ENCODE measurements at places on chromosomes 12 and 14.

GRCh38 chr12:1108276-1108675 is 117.3 kb downstream of the ERC1 start:
- H3K27me3 ChIP-seq = no peaks in the 10 kb centered on the region
- no peak overlapping the region for H3K4me3 ChIP-seq
- DNase-seq = no peak
- no peak overlapping the region for H3K27ac ChIP-seq
- H3K36me3 ChIP-seq = peaks cover 4% of the 10 kb centered on the region
- H3K4me1 ChIP-seq = peaks cover 4% of the 10 kb centered on the region

- H3K27me3 ChIP-seq = no peaks in the 10 kb centered on the region
- no peak for DNase-seq
- H3K27ac ChIP-seq = no peak overlapping the region
Measured at GRCh38 chr12:95066091-95066855, 7.1 kb downstream of the NR2C1 start.

GRCh38 chr12:12686472-12686871 is 9.5 kb downstream of the GPR19 start:
- peaks cover 34% of the 10 kb centered on the region for H3K4me1 ChIP-seq
- no peaks in the 10 kb centered on the region for H3K36me3 ChIP-seq
- H3K27ac ChIP-seq = no peak overlapping the region
- H3K4me3 ChIP-seq = no peak overlapping the region

- no peak for DNase-seq
- peaks cover 18% of the 10 kb centered on the region for H3K4me1 ChIP-seq
- no peaks in the 10 kb centered on the region for H3K36me3 ChIP-seq
- H3K27me3 ChIP-seq = no peaks in the 10 kb centered on the region
Measured at GRCh38 chr14:98144964-98145363, 1127.0 kb downstream of the BCL11B start.

GRCh38 chr12:74903522-74903921 is 306.1 kb downstream of the KCNC2 start:
- peaks cover 7% of the 10 kb centered on the region for H3K4me1 ChIP-seq
- H3K27me3 ChIP-seq = no peaks in the 10 kb centered on the region
- DNase-seq = peak; percentile 36
- no peak overlapping the region for H3K4me3 ChIP-seq
- no peaks in the 10 kb centered on the region for H3K36me3 ChIP-seq

DNA sequence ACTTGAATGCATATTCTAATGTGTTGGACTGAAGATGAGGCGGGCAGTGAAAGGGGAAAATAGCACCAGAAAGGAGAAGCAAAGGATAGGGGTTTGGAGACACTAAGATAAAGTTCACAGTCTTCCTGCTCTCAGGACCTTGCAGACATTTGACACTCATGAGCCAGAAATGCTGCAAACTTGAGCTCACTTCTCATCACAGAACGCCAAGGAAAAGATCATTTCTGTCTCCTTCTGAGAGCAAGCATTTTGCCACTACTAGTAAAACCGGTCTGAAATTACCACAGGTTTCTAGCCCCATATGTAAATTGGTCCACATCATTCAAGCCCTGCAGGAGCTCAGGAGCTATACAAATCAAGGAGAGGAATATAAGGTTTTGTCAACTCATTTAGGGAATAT is 44.6 kb upstream of the ANO2 start:
- no peak for DNase-seq
- H3K36me3 ChIP-seq = no peaks in the 10 kb centered on the region
- H3K27ac ChIP-seq = no peak overlapping the region

DNA sequence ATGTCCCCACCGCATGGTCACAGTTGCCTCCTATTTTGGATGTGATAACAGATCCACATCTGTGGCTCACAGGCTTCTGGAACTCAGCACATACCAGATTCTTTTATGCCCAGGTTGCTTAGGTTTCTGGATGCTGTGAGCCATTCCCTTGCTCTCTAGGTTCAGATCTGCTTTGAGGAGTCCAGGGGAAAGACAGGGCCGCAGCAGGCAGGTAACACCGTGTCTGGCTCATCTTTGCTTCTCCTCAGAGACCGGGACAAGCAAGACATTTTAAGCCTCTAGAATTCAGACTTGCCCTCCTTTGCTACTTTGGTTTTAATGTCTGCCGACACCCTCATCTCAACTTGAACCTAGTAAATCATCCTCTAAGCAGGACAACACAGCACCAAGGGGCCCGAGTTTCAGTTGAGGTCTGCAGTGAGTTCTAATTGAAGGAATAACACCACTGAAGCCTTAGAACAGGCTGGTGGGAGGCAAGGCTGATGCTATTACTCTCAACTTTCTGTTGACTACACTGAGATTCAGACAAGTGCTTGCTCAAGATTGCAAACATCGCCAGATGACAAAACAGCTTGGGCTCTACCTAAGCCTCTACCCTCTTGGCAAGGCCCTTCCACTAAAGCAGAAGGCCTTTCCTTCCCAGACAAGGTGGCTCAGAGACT is 55.3 kb downstream of the MDM2 start:
- H3K4me3 ChIP-seq = no peak overlapping the region
- H3K4me1 ChIP-seq = peaks cover 8% of the 10 kb centered on the region
- H3K27me3 ChIP-seq = no peaks in the 10 kb centered on the region
- H3K36me3 ChIP-seq = no peaks in the 10 kb centered on the region
- no peak for DNase-seq

- peaks cover 10% of the 10 kb centered on the region for H3K4me1 ChIP-seq
- H3K36me3 ChIP-seq = no peaks in the 10 kb centered on the region
- no peak overlapping the region for H3K27ac ChIP-seq
- no peak overlapping the region for H3K4me3 ChIP-seq
- no peak for DNase-seq
Measured at GRCh38 chr14:94676495-94677185, 64.4 kb downstream of the SERPINA3 start.

- no peaks in the 10 kb centered on the region for H3K27me3 ChIP-seq
- peak; percentile 5 for DNase-seq
- no peaks in the 10 kb centered on the region for H3K36me3 ChIP-seq
- H3K27ac ChIP-seq = no peak overlapping the region
Measured at GRCh38 chr12:131085125-131085815, 131.6 kb downstream of the ADGRD1 start.

GRCh38 chr12:70692681-70693288 is 55.6 kb upstream of the PTPRB start:
- no peaks in the 10 kb centered on the region for H3K27me3 ChIP-seq
- H3K36me3 ChIP-seq = no peaks in the 10 kb centered on the region

- no peaks in the 10 kb centered on the region for H3K36me3 ChIP-seq
- no peak overlapping the region for H3K27ac ChIP-seq
- peaks cover 31% of the 10 kb centered on the region for H3K4me1 ChIP-seq
- no peaks in the 10 kb centered on the region for H3K27me3 ChIP-seq
- no peak overlapping the region for H3K4me3 ChIP-seq
Measured at GRCh38 chr12:66964629-66965028, 285.8 kb upstream of the GRIP1 start.

DNA sequence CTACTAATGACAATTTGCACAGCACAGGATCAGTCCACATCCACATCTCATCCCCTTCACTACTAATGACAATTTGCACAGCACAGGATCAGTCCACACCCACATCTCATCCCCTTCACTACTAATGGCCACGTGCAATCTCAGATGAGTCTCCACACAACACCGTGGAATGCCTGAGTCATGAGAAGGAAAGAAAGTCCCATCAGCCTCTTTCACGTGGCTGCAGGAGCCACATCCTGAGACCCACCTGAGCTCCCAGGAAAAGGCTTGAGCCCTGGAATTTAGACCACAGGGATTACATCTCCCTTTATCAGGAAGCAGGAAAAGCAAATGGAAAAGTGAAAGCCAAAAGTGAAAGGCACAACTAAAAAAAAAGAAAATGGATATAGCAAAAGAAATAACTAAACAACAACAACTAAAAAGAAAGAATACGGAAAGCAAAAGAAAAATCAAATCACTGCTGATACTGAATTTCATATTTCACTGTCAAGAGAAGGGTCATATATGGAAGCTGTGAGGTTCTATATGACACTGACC is 1300.5 kb downstream of the TMEM121 start:
- peaks cover 3% of the 10 kb centered on the region for H3K27me3 ChIP-seq
- H3K27ac ChIP-seq = no peak overlapping the region
- DNase-seq = no peak
- H3K4me1 ChIP-seq = no peaks in the 10 kb centered on the region

DNA sequence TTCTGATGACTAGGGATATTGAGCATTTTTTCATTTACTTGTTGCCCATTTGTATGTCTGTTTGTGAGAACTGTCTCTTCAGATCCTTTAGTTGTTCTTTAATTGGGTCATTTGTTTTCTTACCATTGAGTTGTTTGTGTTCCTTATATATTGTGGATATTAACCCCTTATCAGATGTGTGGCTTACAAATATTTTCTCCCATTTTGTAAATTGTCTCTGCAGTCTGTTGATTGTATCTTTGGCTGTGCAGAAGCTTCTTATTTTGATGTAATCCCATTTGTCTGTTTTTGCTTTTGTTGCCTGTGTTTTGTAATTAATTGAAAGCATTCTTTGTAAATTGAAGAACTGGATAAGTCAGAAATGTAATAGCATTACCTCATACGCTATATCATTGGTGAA is 459.1 kb upstream of the FOXG1 start:
- H3K36me3 ChIP-seq = no peaks in the 10 kb centered on the region
- DNase-seq = no peak
- no peak overlapping the region for H3K4me3 ChIP-seq
- H3K27ac ChIP-seq = no peak overlapping the region

DNA sequence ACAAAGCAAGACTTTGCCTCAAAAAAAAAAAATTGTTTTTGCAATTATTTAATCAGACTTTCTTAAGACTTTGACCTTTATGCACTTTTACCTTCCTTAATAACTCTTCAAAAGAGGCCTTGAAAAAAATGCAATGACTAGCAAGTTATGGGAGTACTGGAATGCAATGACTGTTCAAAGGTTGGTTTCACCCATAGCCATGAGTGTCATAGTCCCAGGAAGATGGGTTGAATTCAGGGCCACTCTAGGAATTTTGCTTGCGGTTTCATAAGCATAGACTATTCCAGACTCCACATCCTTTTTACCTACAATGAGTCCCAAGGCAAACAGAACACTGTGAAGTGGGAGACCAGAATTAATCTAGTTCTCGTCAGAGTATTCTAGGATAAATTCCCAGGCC is 29.4 kb upstream of the DENND5B start:
- H3K4me3 ChIP-seq = no peak overlapping the region
- no peaks in the 10 kb centered on the region for H3K4me1 ChIP-seq
- H3K27me3 ChIP-seq = no peaks in the 10 kb centered on the region
- no peaks in the 10 kb centered on the region for H3K36me3 ChIP-seq
- no peak for DNase-seq

DNA sequence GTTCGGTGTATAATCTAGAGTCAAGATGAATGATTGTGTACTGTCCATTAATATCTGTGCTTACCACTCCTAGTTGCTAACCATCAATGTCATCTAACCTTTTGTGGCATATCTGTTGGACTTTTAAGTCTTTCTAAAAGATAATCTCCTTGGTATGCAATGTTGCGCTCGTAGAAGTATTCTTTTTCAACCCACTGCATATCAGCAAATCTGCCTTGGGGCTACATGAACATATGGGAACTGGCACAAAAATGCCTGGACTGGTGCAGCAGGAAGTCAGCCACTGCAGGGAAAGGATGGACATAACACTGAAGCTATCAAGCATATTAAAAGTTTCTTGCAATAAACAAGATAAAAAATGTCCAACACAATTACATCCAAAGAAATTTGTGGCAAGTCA is 124.3 kb upstream of the SLC38A4 start:
- H3K4me1 ChIP-seq = no peaks in the 10 kb centered on the region
- no peak for DNase-seq
- no peak overlapping the region for H3K4me3 ChIP-seq
- no peaks in the 10 kb centered on the region for H3K27me3 ChIP-seq
- no peak overlapping the region for H3K27ac ChIP-seq

- H3K36me3 ChIP-seq = peaks cover 5% of the 10 kb centered on the region
- 0 out of 2 replicates have a peak, but pooled peaks cover 5% of the 10 kb centered on the region for H3K4me1 ChIP-seq
- H3K4me3 ChIP-seq = no peak overlapping the region
- DNase-seq = no peak
- H3K27ac ChIP-seq = no peak overlapping the region
- H3K27me3 ChIP-seq = no peaks in the 10 kb centered on the region
Measured at GRCh38 chr12:124592050-124592449, 24.6 kb upstream of the NCOR2 start.

DNA sequence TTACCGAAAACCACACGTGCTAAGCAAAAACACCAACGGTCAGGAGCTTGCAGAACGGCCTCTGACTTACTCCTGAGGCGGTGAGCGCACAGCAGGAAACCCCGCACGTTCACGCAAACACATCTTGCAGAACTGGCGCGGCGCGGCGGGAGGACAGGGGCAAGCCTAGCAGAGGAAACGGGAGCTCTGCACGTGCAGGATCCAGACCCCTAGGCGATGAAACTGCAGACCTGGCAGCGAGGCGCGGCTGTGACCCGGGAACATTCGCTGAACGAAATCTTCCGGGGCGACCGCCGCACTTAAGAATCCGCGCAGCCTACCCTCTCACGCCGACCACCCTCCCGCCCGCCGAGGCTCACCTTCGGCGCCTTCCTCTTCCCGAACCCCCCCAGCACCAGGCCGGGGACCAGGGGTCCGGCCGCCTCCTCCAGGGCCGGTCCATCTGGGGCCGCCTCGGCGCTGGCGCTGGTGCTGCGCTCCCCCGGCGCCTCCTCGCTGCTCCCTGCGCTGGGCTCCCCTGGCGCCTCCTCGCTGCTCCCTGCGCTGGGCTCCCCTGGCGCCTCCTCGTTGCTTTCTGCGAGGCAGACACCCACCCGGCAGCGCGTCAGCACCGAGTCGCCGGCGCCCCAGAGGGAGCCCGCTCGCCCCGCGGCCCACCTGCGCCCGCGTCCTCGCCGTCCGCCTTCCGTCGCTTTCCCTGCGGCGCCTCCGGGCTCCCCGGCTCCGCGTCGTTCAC is 615 bp downstream of the DDX51 start:
- H3K27ac ChIP-seq = no peak overlapping the region
- H3K4me1 ChIP-seq = peaks cover 10% of the 10 kb centered on the region
- H3K27me3 ChIP-seq = peaks cover 3% of the 10 kb centered on the region
- peak overlapping the region; percentile 76 for H3K4me3 ChIP-seq
- no peak for DNase-seq
- peaks cover 16% of the 10 kb centered on the region for H3K36me3 ChIP-seq

DNA sequence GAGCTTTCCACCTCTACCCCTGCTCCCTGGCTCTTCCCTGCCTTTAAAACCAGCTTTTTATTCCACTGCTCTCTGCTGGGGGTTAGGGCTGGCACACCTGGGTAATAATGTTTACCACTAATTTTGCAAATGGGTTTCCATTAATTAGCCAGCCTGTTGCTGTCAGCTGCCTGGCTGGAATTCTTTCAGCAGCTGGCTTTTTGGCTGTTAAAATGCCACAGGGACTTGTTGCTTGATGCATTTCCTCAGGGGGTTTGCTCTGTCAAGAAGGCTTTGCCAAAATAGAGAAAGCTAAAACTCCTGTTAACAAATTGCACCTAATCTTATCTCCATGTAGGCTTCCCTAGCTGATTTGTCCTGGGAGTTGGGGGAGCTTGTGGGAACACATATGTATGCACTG is 51.8 kb upstream of the PSMC1 start:
- no peak overlapping the region for H3K4me3 ChIP-seq
- H3K27ac ChIP-seq = no peak overlapping the region
- H3K36me3 ChIP-seq = peaks cover 3% of the 10 kb centered on the region
- no peak for DNase-seq

- 0 out of 2 replicates have a peak, but pooled peaks cover 6% of the 10 kb centered on the region for H3K36me3 ChIP-seq
- H3K27ac ChIP-seq = no peak overlapping the region
- no peaks in the 10 kb centered on the region for H3K4me1 ChIP-seq
Measured at GRCh38 chr14:83559721-83560120, 1970.2 kb upstream of the FLRT2 start.
